ENCODE measurements at places on chromosomes 16 and 17.

DNA sequence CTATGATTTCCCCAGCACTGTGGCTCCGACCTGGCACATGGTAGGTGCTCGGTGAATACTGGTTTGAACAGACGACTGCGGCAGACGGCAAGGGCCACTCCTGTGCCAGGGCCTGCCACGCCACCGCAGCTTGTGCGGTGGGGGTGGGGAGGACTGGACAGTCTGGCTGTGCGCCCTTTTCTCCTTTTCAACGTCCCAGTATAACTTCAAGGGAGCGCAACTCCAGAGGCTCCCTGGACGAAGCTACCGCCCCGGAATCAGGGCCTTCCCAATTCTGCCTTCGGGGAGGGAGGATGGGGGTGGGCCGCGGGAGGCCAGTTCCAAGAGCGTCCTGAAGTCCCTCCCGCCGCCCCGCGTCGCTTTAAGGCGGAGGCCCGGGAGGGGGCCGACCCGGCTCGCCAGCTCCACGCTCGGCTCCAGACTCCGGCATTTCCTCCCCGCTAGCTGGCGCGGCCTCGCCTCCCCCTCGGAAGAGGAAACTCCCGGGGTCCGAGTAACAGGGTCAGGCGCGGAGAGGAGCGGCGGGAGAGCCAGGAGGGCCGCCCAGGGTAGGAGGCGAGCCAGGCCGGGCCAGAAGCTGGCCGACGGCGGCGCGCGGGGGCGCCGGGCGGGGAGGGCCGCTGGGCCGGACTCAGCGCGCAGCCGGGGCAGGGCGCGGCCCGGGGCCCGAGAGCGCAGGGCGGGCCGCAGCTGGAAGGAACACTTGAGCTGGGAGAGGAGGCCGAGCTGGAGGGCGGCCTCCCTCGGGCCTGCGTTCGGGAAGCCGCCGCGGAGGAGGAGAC, at the start of gene ITPRIPL2:
Gene ITPRIPL2, plus strand, starts transcription at position 388 of the 782 bp plus-strand sequence. CDS start 498 bp downstream, outside the sequence.
- DNase-seq, result peak; percentile 82

GRCh38 chr17:68737761-68738443, 136.7 kb upstream of the FAM20A start:
- DNase-seq, result no peak

DNA sequence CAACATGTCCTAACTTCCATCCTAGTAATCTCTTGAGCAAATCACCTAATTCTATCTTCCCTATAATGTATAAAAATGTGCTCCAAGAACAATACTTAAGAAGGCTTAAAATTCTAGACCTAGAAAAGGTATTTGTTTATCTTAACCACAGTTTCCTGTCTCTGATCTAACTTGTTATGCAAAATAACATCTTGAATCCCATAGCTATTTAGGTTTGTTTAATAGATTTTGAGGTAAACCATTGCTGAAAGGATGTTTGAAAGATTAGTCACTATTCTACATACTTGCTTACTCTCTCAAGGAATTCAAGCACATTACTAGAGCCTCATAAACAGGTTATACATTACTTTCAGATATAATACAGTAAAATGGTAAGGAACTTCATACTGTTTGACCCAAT, 13.0 kb downstream of the CA10 start:
- DNase-seq, result no peak

DNA sequence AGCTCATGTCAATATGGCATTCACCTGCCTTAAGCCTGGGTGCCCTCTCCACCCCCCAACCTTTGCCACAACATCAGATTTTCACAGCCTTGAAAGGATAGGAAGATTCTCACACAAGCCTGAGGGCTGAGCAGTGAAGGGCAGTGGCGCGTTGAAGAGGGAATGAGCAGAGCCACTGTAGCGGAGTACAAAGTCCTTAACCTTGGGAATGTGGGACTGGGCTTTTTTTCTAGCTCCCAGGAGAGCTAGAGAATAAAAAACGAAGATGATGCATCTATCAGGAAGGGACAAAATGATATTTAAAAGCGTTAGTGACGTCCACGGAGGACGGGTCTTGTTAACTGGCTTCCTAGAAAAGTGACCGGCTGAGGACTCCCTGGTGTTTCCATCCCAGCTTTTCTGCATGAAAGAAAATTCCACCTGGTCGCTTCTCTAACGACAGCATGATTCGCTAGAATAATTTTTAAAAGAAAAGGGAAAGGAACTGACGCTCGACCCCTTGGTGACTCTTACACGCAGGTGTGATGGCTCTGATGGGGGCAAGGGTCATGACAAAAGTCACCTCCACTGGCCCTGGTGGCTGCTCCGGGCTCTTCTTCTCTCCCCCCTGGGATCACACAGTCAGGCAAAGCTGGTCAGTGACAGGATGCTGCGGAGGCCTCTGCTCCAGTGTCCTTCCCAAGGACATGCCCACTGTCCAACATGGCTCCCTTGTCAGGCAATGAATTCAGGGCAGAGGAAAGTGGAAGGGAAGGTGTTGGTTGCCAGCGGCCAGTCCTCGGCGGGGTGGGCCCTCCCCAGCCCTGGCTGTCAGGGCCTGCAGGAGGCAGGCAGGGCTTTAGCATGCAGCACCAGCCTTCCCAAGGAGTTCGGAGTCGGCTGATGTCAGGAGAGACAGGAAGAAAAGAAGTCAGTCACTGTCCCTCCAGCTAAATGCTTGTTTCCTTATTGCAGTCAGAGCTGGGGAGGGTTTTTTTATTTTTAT, 58.4 kb upstream of the IRX3 start:
- DNase-seq, result no peak

DNA sequence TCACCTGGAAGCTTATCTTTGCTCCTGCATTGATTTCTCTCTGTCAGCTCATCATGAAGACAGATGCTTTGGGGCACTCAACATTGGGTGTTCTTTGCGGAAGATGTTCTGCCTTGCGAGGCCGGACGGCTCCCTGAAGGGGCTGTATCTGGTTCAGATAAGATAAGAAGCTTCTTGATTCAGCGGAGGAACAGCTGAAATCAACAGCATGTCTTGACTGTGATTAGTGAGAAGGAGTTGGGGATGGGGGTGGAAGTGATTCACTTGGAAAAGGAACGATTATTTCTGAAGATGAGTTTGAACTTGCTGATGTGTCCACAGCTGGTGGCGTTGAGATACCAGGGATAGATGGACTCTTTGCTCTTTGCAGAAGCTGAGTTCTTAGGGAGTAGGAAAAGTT, 126.9 kb upstream of the WSCD1 start:
- DNase-seq, result no peak

DNA sequence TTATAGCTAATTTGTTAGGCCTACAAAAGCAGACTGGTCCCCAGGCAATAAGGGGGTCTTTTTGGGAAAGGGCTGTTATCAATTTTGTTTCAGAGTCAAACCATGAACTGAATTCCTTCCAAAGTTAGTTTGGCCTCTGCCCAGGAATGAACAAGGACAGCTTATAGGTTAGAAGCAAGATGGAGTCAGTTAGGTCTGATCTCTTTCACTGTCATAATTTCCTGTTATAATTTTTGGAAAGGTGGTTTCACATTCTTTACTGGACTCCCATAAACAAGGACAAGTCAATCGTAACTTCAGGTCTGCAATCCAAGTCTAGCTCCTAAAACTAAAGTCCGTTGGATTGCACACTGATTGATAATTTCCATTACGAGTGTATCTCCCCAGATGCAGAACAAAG, 30.1 kb upstream of the SHCBP1 start:
- no peak for DNase-seq

DNA sequence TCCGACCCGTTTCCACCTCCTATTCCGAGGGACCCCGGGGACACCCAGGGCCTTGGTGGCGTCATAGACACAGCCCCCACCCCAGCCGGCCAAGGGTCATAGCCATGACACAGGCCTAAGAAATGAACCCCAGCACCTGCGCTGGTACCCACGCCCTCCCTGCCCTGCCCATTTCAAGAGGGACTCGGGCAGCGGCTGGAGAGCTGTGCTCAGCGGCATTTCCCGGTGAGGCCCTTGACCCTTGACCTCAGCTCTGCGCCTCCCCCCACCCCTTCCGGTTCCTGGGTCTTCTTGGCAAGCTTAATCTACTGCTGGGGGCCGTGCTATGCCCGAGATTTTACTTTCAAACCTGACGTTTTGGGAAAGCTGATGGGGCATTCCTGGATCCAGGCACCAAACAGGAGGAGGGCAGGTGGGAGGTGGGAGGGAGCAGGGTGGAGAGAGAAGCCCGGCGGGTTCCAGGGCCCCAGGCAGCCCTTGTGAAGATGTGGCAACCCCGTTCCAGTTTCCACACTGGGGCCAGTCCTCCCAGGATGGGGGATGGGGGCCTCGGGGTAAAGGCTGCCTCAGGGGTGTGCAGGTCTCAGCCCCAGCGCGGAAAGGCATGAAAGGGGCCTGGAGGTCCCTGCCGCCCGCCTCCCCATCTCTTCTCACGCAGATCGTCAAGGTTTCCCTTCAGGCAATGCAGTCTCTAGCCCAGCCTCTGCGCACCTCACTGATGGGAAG, at the start of gene SLC22A31:
Gene SLC22A31, minus strand, starts transcription at position 414 of the 726 bp plus-strand sequence. Its CDS starts 36 bp downstream, at position 378.
- no peak for DNase-seq

DNA sequence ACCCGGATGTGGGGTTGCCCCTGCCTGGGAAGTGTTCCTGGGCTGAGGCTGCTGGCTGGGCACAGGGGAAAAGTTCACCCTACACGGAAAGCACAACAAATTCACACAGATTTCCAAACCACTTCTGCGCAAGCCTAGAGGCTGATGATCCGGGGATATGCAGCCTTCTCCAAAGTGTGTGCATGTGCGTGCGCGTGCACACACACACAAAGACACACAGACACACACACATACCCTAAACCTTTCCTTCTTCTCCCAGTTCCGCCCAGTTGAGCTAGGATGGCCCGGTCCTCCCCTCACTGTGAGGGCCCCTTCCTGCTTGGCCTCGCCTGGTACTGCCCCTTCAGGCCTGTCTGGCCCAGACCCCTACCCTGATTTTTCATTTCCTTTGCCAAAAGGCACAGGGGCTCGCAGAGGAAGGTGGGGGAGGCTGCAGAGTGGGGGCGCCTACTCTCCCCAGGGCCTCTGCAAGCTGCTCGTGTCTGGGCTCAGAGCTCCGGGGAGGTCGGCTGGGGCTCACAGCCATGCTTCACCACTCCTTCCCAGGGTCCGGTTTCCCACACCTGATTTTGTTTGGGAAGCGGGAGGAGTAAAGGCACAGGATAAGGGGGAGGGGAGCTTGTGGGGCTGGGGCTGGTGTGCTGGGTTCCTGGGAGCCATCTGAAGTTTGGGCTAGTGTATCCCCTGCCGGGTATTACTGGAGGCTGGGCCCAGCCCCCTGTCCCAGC, 144.7 kb downstream of the ENGASE start:
- DNase-seq, result no peak

GRCh38 chr17:79978548-79978855, 57.2 kb downstream of the TBC1D16 start:
- peak; percentile 98 for DNase-seq

DNA sequence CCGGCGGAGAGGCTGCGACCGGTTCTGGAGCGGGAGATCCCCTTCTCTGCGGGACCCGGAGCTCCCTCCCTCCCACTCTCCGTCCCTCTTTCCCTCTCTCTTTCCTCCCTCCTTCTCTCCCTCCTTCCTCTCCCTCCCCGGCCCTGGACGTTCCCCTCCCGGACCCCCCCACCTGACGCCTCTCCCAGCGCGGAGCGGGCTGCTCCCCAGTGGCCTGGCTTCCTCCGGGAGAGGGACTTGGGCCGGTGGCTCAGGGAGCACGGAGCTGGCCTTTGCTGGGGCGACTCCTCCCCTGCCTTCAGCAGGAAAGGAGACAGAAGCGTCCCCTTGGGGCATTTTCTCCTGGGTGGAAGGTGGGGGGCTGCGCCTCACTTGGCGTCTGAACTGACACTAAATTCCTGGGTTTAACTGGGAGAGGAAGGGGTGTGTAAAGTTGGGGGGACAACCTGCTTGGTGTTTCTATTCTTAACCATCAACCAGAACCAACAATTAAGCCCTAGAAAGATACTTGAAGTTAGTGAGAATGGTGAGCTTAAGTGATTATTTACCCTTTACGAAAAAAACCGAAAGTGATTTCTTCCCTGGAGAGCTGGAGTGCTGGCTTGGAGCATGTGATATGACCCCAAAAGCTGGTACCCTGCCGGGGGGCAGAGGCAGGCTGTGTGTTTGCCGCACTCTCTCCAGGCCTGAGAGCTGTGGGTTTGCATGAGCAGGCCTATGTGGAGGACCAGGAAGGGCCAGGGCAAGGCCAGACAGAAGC, 775 bp downstream of the SPIRE2 start:
- DNase-seq, result no peak

GRCh38 chr16:70750893-70751467, 50.0 kb downstream of the VAC14 start:
- no peak for DNase-seq

GRCh38 chr17:36816214-36816906, 120.9 kb upstream of the LHX1 start:
- DNase-seq, result no peak

DNA sequence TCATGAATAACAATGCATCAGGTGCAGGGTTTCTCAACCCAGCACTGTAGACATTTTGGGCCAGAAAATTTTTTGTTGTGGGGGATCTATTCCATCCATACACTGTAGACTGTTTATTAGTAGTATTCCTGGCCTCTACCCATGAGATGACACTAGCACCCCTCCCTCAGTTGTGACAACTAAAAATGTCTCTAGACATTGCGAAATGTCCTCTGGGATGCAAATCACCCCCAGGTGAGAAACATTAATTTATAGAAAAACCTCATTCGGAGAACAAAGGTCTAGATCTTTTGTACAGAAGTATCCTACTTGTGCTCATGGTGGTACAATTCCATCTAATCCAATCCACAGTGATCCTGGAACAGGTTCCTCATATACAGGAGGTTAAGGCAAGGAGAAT, 4.3 kb downstream of the ADAT1 start:
- DNase-seq, result no peak

GRCh38 chr17:17929655-17930380, 42.4 kb downstream of the TOM1L2 start:
- DNase-seq, result no peak

DNA sequence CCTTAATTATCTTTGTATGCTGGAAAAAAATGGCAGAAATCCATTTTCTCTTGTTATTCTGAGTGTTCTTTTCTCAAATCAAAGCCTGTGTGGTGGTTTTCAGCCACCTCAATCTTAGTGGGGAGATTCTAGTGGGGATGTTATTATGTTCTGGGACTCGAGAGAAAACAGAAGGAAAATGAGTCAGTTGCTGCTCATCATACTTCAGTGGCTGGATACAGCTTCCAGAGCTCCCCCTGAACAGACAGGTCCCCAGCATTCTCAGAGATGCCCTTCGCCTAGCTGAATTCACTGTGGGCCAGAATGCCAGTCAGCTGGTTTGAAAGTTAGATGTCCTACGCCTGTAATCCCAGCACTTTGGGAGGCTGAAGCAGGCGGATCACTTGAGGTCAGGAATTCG, 8.5 kb downstream of the ST6GALNAC1 start:
- no peak for DNase-seq

DNA sequence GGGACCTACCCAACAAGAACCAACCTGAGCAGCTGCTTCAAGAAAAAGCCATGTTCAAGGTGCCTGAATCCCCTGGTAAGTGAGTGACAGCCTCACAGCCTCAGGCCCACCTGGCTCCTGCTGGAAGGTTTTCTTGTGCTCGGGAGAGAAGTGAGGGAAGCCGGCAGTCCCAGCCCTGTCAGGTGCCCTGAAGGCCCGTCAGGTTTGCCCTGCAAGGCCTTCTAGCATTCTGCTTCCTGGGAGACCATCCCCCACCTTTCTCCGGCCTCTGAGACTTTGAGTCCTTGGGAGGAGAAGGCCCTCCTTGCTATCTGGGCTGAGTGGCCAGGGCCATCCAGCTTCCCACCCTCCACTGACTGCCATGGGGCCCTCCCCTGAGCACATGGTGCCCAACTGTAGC, 166.7 kb upstream of the ZNF267 start:
- DNase-seq, result no peak

- no peak for DNase-seq
These were observed 49.4 kb downstream of the TNFRSF13B start for GRCh38 chr17:16922386-16923096.
